ENCODE measurements at places on chromosomes 2 and 18. TPM values are rescaled to one million over a fixed set of nuclear protein-coding genes. Genes with fewer than 3 reads are reported as not detected.
A peak's percentile ranks its signal among the peaks of the same experiment; 100 is the strongest.

DNA sequence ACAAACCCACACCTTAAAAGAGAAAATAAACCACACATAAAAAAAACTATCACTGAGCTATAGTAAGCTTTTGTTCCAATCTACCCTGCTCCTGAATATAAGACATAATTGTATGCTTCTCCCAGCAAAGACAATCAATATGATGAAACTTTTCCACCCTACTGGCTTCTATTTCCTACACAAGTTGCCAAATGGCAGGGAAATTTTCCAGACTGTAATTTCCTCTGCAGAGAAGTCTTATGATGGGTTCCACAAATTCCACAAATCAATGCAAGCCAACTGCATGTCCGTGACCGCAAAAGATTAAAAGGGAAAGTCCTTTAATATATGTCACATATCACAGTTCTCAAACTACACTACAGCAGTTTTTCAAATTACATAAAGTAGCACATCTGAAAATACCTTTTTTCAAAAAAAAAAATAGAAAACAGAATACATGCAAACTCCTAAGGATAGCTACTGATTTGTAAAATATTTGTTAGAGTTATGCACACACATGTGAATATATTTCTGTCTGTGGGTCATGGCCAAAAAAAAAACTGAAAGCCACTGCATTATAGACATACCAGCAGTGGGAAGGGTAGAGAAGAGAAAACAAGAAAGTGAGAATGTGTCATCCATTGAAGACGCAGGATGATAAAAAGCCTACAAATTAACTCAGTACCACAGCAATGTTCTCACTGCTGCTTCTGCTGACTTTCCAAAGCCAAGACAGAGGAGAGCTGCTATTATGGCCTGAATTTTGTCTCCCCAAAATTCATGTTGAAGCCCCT lies 61.4 kb downstream of the RPL31 start:
- no peak for DNase-seq

- DNase-seq: no peak
These were observed 8.9 kb downstream of the INPP4A start for GRCh38 chr2:98453531-98453930.

- DNase-seq: no peak
These were observed 204.9 kb upstream of the ACVR2A start for GRCh38 chr2:147639891-147640290.

DNA sequence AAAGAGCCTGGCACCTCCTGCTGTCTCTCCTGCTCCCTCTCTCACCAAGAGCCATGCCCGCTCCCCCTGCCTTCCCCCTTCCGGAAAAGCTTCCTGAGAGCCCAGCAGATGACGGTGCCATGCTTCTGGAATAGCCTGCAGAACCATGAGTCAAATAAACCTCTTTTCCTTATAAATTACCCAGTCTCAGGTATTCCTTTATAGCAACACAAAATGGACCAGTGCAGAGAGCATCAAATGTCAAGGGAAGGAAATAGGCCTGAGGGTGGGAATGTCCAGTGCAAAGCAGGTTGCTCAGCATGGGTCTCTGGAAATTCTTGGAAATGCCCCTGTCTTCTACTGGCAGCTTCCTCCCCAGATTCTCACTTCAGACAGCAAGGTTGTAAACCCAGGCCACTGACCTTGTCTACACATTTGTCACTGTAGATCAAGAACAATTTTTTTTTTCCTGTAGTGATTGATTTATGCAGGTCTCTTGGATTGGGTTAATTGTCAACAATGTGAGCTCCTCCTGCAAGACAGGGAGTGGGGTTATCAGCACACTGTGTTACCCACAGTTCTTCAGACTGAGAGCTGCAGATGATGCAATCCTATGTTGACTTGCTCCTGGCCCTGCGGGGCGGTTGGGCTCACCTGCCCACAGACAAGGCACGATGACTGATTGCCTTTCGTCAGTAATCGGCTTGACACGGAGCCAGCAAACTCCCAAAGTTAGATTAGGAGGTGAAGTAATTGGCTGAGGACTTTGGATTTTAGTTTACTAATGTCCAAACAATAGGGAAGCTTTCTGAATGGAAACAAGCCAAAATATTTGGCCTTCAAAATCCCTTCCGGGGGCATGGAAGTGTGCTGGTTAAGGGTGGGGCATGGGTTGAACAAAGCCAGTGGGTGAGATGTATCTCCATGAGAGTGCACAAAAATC lies 5.4 kb upstream of the BOD1L2 start:
- DNase-seq: peak; percentile 83

- DNase-seq: no peak
These were observed 36.8 kb downstream of the KCTD1 start for GRCh38 chr18:26511339-26512071.

DNA sequence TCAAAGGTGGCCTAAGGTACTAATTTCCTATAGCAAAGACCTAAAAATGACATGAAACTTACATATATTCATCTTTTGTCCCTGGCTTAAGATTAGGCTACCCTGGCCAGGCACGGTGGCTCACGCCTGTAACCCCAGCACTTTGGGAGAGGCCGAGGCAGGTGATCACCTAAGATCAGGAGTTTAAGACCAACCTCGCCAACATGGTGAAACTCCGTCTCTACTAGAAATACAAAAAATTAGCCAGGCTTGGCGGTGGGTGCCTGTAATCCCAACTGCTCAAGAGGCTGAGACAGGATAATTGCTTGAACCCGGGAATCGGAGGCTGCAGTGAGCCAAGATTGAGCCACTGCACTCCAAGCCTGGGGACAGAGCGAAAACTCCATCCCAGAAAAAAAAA lies 5.9 kb downstream of the SRSF7 start:
- no peak for DNase-seq

- no peak for DNase-seq
These were observed 86.5 kb downstream of the UXS1 start for GRCh38 chr2:106107509-106108131.

GRCh38 chr2:236157366-236157765 lies 10.8 kb downstream of the GBX2 start:
- DNase-seq: no peak

GRCh38 chr18:48536516-48536915 lies 2.3 kb upstream of the CTIF start:
- no peak for DNase-seq

DNA sequence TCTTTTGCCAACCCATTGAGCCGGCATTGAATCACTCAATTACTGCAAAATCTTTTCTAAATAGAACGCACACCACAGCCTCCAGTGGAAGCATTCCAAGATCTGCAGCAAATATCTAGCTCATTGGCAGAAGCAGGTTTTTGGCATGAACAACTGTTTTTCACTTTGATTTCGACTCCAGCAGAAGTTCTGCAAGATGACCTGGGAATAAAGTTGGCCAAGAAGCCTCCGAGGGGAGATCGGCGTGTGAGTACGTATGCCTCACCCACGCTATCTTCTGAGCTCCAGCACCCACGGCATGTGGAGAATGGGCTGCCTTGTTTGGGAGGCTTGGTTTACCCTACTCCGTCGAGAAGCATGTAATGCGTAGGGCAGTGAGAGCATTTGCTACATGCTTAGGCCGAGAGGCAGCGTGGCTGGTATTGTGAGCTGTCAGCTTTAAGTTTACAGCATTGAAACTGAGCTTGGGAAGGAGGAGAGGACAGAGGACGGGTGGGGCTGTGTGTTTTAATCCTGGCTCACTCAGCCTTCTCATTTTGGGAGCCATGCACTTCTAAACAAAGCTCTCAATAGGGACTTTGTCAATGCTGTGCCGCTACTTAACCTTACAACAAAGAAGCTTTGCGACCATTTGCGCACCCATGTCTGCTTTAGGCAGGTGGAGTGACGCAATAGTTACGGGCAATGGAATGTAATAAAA lies 10.5 kb downstream of the PCARE start:
- DNase-seq: no peak

DNA sequence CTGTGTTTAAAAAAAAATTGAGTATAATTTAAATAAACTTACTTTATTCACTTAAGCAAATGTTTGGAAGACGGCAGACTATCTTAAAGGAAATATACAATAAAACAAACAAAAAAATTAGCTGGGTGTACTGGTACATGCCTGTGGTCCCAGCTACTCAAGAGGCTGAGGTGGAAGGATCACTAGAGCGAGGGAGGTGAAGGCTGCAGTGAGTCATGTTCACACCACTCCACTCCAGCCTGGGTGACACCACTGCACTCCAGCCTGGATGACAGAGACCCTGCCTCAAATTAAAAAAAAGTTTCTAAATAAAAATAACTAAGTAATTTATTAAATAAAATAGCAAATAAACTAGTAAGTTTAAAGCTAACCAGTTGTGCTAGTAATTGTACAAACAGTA lies 7.5 kb downstream of the PUM2 start:
- no peak for DNase-seq

DNA sequence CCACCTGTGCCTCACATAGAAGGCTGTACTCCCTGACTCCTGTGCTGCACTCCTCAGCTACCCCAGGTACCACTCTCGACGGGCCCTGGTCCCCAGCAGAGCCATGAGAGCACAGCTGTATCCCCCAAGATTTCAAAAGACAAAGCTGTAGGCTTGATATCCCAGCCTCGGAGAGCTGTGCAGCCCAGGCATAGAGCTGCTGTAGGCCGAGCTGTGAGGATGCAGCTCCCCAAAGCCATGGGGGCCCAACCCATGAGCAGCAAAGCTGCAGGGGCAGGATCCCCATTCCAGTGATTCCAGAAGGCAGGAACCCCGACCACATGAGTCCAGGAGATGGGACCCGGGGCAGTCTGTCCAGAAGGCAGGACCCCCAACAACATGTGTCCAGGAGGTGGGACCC lies 123.8 kb upstream of the CBLN2 start:
- DNase-seq: no peak

DNA sequence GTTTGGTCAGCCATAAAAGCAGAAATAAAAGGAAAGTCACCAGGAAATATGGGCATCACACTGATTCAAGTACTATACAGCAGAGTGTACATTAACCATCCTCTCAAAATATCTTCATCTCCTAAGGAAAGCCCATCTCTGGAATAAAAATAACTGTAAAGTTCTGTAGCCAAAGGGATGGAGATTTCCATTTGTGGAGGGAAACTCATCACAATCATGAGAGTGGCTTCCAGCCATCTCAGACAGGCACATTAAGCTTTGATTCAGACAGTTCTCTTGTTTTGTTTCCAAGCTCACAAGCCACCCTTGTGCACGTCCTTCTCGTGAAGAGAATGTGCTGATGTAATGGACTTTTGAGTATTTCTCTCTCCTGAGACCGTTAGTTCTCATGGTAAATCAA lies 695.5 kb downstream of the LRRTM4 start:
- DNase-seq: no peak

- peak; percentile 63 for DNase-seq
These were observed 142.2 kb upstream of the PXDN start for GRCh38 chr2:1886405-1886992.

The IL1RL2 gene
- 0.57 TPM for total RNA-seq

The RBM45 gene
- 20.0 TPM for total RNA-seq

The ABCB11 gene
- 0.54 TPM for total RNA-seq

The CD8A gene
- total RNA-seq: 5.5 TPM

The ABCG5 gene
- 1.7 TPM for total RNA-seq

The PKDCC gene
- 210 TPM for total RNA-seq

The TMEM178A gene
- total RNA-seq: 9.9 TPM
